ENCODE measurements at places on chromosomes 1 and 21.
A peak's percentile ranks its signal among the peaks of the same experiment; 100 is the strongest.

DNA sequence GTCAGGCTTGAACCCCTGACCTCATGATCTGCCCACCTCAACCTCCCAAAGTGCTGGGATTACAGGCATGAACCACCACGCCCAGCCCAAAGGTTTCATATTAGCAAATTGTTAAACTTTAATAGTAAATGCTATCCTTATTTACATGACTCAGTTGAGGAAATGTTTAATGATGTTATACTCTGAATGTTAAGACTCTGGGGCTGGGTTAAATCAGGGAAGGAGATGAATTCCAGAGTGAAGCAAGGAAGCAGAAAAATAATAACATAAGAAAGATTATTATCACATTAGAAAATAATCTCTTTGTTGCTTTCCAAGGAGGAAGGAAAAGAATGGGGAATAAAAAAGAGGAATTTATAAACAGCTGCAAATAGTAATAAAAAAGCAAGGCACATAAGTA, 105.3 kb downstream of the PTGS2 start:
- no peak for DNase-seq

DNA sequence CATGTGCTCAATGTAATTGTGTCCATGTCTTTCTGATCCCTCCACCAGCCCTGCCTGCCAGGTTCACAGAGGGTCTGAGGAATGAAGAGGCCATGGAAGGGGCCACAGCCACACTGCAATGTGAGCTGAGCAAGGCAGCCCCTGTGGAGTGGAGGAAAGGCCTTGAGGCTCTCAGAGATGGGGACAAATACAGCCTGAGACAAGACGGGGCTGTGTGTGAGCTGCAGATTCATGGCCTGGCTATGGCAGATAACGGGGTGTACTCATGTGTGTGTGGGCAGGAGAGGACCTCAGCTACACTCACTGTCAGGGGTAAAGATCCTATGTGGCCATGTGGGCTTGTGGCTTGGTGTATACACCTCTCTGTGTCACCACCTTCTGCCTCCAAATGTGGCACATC, 91.4 kb downstream of the OBSCN start:
- no peak for DNase-seq

GRCh38 chr1:34645919-34646318, 108.9 kb upstream of the GJB5 start:
- DNase-seq, result no peak

DNA sequence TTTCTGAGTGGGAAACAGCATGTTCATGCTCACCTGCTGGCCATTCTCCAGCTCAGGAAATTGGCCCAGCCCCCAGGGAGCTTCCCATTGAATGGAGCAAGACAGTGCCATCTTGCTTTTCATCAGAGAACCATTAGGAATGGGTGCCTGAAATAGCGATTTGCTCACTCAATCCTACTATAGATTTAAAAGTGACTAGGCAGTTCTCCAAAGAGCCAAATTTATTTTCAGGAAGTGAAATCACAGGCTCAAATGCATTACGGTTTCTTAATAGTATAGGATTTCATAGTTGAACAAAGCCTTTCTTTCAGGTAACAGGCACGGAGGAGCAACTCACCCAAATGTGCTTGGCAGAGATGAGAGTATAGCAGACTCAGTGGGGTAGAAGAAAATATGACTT, 272.1 kb downstream of the GRIK1 start:
- no peak for DNase-seq

DNA sequence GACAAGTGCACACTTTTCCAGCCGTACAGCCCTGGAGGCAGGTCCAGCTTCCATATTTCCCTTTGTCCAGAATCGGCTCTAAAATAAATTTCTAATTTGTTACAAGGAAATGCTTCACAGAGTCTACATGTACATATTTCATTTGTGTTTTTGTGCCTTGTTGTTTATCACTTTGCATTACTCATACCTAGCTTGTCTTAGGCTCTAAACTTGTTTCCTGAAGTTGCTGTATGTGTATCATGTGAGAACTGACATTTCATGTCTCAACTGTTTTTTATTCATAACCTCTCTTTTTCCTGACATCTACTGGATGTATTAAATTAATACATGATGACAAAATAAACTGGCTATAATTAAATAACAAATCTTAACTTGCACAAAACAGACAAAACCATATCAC, 7.5 kb downstream of the CYYR1 start:
- DNase-seq, result no peak

DNA sequence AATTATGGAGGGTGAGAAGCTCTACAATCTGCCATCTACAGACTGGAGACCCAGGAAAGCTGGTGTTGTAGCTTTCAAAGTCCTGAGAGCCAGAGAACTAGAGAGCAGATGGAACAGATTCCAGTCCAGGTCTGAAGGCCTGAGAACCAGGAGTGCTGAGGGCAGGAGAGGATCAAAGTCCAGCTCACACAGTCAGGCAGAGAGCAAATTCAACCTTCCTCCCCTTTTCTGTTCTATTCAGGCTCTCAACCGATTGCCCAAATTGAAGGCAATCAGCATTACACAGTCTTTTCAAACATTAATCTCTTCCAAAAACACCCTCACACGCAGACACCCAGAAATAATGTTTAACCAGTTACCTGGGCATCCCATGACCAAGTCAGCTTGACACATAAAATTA, 2.5 kb upstream of the TMPRSS2 start:
- no peak for DNase-seq

DNA sequence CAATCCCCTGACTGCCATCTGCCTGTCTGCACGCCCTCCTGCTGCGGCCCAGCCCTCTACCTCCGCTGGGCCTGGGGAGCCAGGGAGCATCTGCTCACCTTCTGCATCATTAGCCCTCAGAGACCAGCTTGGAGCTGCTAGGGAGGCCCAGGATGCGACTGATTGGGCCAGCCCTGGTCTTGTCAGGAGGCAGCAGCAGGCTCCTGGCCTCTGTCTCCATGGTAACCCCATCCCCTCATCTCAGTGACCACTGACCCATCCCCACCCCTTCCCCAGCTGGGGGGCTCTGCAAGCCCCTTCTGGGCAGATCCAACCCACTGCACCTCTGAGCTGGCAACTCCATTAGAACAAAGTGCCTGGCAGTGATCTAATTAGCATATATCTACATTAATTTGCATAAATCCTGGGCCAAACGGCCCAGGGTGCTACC, 37.7 kb downstream of the NKAIN1 start:
- DNase-seq, result no peak

GRCh38 chr21:34908419-34909055, 140.6 kb downstream of the RUNX1 start:
- no peak for DNase-seq

DNA sequence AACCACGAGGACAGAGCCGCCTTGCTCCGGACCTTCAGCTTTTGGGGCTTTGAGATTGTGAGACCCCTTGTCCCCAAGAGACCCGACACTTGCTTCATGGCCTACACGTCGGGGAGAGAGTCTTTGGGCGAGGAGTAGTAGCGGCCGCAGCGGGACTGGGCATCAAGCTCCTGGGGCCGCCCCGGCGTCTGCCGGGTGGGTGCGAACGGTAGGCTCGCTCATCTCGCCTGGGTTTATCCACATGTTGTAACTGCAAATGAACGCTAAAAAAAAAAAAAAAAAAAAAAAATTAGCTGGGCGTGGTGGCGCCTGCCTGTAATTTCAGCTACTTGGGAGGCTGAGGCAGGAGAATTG, 27.9 kb upstream of the RLF start:
- no peak for DNase-seq

- no peak for DNase-seq
Measured at GRCh38 chr1:179955731-179956130, 1.1 kb downstream of the CEP350 start.

DNA sequence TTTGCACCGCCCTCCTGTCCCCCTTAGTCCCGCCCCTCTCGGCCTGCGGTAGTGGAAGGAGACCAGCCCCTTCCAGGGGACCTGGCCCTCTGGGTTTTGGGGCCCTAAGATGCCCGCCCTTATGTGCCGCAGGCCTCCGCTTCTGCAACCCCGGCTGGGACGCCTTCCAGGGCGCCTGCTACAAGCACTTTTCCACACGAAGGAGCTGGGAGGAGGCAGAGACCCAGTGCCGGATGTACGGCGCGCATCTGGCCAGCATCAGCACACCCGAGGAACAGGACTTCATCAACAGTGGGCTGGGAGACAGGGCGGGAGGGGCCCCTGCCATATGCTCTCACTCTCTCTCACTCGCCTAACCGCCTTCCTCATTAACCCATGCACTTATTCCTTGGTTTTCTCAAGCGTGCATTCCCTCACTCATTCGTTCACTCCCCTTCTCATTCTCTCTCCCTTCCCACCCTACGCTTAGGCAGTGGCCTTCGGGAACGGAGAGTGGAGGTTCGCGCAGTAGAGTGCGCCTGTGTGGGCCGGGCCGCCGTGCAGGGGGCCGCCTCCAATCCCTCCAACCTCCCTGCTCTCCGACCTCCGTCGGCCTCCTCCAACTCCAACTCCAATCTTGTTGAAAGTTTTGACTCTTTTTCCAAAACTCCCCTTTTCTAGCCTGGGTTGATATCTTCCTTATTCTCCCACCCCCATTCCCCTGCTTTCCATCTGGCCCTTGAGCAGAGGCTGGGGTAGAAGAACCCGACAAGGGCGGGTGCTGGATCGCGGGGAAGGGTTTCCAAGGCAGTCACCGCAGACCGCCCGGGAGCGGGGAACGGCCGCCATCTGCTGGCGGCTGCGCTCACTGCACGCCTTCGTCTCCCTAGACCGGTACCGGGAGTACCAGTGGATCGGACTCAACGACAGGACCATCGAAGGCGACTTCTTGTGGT, 15.2 kb downstream of the BCAN start:
- DNase-seq, result peak; percentile 58

DNA sequence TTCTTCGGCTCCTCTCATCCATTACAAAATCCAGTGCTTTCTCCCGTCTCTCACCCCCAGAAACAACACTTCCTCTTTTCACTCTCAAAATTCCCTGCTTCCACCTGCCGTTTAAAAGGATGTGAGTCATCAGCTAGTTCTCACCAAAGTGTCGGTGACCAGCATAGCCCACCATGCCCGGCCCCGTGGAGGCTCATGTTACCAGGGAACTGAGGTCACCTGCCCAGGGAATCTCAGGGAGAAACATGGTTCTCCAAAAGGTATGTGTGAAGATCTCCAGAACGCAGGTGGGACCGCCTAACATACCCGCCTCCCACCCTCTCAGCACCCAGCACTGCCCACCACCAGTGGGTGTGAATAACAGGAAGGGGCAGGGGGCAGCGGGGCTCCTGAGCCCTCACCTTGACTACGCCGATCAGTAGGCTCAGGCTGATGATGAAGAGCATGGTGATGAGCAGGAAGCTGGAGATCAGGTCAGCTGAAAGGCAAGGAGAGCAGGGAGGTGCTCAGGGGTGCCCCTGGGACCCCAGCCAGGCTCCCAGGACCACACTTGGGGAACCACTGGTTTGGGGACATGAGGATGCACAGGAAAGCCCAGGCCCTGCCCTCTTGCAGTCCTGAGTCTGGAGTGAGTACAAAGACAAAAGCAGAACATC, 16.2 kb downstream of the LAPTM5 start:
- DNase-seq, result no peak

DNA sequence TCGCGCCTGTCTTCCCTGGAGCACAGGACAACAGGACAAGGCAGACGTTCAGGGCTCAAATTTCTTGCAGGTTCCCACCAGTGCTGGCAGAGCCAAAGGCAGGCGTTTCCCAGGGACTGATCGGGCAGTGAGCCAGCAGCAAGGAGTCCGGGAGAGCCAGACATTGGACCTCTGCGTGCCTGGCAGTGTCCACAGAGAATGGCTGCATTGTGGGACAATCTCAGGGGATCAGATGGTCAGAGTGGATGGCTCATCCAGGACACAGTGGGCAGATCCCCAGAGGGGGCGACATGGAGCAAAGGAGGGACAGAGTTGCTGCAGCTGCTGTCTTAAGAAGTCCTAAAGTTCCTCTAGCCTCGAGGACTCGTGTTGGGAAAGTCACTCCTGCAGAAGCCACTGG, 4.6 kb downstream of the TMEM63A start:
- DNase-seq, result peak; percentile 54

GRCh38 chr21:17501107-17502006, 11.5 kb upstream of the CXADR start:
- no peak for DNase-seq

GRCh38 chr1:18552631-18553030, 71.9 kb downstream of the KLHDC7A start:
- no peak for DNase-seq

DNA sequence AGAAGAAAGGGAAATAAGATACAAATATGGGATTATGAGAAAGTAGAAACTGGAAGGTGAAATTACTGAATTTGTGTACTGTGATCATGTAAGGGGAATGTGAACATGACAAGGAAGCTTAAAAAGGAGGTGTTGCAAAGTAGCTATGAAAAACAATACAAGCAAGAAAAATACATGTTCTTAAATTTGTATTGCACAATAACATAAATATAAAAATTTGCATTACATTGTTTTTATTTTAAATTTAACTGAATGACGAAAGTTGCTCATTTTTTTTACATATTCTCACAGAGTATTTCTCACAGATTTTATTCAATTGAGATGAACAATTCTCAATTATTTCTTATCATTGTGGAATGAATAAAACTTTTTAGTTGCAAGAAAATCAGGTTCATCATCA, 874.8 kb downstream of the AMY1C start:
- no peak for DNase-seq

- DNase-seq, result no peak
Measured at GRCh38 chr1:59314776-59315528, 18.1 kb downstream of the FGGY start.

GRCh38 chr1:205543351-205544301, 39.2 kb downstream of the CDK18 start:
- peak; percentile 84 for DNase-seq

DNA sequence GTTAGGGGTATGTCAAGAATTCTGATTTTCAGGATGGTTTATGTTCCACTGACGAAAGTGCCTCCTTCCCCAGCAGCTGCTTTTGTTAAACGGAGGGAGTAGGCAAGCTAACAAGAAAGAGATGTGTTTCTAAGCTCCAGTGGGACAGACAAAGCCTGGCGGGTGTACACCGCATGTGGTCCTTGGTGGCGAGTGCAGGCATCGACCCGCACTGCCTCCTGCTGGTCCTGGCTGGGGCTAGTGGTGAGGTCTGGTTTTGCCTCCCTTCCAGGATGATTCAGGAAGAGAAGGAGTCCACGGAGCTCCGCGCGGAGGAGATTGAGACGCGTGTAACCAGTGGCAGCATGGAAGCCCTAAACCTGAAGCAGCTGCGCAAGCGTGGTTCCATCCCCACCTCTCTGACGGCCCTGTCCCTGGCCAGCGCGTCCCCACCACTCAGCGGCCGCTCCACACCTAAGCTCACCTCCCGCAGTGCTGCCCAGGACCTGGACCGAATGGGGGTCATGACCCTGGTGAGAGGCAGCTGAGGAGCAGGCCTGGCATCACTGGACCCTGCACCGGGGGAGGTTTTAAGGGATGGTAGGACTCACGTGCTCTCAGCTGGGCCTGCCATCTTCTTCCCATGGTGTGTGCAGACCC, 29.0 kb downstream of the PPFIA4 start:
- DNase-seq, result no peak

DNA sequence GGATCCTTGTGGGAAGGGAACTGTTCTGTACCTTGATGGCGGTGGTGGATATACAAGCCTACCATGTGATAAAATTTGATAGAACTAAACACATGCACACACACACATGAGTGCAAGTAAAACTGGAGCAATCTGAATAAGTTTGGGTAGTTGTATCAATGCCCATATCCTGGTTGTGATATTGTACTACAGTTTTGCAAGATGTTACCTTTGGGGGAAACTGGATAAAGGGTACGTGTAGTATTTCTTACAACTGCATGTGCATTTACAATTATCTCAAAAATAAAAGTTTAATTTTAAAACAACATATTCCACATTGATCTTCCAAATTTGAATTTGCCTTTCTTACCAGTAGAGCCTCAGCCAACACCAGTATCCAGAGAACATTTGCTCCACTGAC, 99.6 kb downstream of the DTL start:
- no peak for DNase-seq
